NCI-H1105 (cell line): ENCODE measurements at places on chromosomes 4 and X.

GRCh38 chrX:132375941-132376340, 112.9 kb downstream of the MBNL3 start:
- no peak for DNase-seq

GRCh38 chr4:158621729-158622128, 50.0 kb downstream of the C4orf46 start:
- DNase-seq: no peak

- DNase-seq: no peak
Measured at GRCh38 chr4:111362941-111363361, 740.1 kb upstream of the PITX2 start.

DNA sequence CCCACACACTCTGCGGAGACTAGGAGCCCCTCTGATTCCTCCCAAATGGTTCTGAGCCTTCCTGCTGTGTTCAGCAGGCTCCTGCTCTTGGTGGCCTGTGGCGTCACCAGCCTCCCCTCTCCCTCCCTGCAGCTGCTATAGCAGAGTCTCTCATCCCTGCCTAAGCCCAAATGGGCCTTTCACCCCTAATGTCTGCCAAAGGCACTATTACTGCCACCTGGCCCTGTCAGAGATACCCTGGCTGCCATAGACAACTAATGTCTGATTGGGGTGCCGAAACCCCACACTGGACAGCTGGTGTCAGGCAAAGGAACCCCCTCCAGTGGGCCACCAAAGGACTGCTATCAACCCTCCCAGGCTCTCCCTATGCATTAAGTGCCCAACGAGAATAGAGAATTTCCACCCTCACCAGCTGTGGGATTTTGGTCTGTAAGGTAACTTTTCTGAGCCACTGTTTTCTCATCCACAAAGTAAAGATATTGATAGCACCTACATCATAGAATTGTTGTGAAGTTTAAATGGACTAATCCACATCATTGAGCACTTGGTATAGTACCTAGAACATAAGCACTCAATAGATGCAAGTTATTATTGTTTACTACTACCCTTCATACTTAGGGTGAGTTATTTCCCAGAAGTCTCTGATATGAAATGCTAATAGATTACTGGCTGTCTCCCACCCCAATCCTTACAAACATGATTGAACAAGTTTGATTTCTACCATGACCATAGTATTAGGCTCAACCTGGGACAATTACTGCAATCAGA, 421.3 kb downstream of the MID1IP1 start:
- DNase-seq: no peak

DNA sequence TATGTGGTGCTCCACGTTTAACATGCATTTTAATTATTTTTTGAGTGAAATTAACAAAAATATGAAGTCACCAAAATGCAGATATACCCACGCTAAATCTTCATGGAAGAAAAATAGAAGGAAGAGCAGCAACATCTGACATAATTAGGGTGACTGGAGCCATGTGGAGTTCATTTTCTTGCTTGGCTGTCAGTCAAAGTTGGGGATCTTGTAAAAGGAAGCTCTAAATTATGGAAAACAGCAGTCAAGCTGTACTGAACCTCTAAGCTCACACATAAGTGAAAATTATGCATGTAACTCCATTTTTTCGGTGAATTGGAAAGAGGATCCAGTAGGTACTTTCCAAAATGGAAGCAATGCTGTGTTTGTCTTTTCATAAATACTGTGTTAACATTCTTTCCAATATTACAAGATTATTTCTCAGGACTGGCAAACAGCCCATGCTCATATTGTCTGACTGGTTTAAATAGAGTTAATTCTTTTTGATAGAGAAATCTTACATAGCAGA, 9.7 kb upstream of the PDGFC start:
- DNase-seq: no peak

DNA sequence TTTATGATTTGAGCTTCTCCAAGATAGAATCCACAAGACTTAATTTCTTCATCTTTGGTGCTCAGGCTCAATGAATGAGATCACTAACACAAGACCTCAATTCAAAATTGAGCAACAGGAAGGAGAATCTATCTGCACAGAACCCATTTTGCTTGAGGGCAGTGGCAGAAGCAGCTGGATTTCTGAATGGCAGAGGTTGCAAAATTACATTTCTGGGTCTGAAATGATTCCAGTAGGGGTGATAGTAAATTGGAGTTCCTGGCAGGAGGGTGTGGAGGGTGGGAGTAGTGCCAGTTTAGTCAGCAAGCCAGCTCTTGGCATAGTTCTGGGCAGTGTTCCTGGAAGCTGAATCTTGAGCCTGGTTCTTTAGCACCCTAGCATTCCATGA, 281.1 kb downstream of the SLC7A11 start:
- DNase-seq: no peak
